Activated T-cell treated with anti-CD3 and anti-CD28 coated beads for 4 hours (primary cell): ENCODE measurements at places on chromosomes 7 and 10.

- DNase-seq: no peak
Observed at GRCh38 chr10:14056610-14057332, 274.0 kb downstream of the FRMD4A start.

GRCh38 chr10:122663516-122664130, 36.0 kb downstream of the C10orf120 start:
- DNase-seq: no peak

DNA sequence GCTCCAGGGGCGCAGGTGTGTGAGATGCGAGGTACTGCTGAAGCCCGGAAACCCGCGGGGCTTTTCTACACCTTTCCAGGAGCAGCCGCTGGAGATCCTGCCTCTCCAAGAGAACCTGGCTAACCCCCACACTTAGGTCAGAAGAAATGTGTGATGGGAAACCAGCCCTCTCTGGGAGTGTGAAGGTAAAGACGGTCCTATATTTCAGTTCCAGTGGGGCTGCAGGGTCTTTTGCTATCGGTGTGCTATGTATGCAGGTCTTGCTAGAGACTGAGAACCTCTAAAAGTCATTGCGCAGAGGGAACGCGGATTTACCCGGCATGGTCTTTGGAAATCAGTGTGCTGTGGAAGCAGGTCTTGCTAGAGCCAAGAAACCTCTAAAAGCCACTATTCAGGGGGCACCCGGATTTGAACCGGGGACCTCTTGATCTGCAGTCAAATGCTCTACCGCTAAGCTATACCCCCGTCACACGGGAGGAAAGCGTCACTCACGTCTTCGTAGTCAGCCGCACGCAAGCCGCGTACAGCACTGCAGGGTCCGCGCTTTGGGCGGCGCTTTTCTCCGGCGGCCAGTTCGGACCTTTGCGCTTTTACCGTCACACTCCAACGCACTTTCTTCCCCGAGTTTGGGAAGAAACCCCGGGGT, 46.0 kb downstream of the ZNF777 start:
- peak; percentile 51 for DNase-seq

GRCh38 chr7:36905841-36906240, 181.5 kb upstream of the AOAH start:
- DNase-seq: no peak

- DNase-seq: no peak
Observed at GRCh38 chr10:95987685-95988426, 55.5 kb upstream of the CCNJ start.

DNA sequence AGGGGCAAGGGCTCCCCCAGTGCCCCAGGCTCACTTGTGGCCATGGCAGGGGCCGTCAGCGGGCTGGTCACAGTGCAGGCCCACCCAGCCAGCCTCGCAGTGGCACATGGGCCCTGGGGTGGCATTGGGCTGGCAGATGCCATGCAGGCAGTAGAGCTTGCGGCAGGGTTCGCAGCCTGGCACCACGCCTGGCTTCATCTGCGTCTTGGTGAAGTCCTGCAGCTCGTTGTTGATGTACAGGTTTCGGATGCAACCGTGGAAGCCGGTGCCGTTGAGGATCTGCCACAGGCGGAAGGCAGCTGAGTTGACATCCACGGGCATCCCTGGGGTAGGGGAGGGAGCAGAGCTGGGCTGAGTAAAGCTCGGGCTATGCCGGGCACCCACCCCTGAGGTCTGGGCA, 170.6 kb downstream of the LCOR start:
- no peak for DNase-seq

DNA sequence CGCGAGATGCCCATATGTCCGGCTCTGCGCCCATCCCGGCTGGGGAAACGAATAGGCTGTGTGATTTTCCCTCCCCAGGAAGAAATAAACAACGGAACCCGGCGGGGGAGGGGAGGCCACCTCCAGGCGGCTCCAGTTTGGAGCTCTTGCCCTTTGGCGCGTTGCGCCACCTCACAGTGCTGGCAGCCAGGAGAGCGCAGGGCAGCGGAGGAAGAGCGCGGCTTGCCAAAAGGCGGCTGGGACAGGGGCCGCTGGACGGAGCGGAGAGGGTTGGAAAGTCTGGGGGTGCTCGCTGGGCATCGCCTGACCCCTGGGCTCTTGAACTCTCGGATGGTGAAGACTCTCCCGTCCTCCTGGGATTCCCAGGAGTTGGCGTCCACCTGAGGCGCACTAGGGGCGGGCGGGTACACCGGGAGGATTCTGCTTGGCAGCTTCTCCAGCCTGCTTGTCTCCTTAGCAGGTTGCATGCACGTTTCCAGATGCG, 5.3 kb upstream of the NEUROG3 start:
- DNase-seq: no peak

DNA sequence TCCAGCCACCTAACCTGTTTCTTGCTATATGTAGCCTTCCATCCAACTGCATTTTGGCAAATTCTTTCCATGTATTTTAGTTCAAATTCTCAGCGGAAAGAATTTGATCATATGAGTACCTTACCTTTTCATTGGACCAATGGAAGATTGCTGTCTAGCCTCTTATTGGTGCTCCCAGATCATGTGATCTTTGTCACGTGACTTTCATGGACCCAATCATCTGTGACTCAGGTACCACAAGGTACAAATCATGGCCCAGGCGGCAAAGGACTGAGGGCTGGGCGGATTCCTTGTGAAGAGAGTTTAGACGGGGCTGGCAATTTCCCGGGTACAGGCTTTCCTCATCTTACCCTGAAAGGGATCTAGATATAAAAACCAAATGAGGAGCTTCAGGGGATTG, 85.9 kb upstream of the TBX20 start:
- no peak for DNase-seq

- no peak for DNase-seq
Observed at GRCh38 chr10:69835233-69835632, 33.5 kb downstream of the COL13A1 start.

- DNase-seq: no peak
Observed at GRCh38 chr7:114931656-114932011, 9.7 kb downstream of the MDFIC start.

GRCh38 chr10:119801998-119802538, 70.6 kb downstream of the MCMBP start:
- DNase-seq: no peak

GRCh38 chr10:8238986-8239385, 184.5 kb downstream of the GATA3 start:
- DNase-seq: no peak

- no peak for DNase-seq
Observed at GRCh38 chr7:151806204-151806603, 70.7 kb downstream of the PRKAG2 start.

- no peak for DNase-seq
Observed at GRCh38 chr7:96578606-96579005, 131.0 kb downstream of the SEM1 start.

DNA sequence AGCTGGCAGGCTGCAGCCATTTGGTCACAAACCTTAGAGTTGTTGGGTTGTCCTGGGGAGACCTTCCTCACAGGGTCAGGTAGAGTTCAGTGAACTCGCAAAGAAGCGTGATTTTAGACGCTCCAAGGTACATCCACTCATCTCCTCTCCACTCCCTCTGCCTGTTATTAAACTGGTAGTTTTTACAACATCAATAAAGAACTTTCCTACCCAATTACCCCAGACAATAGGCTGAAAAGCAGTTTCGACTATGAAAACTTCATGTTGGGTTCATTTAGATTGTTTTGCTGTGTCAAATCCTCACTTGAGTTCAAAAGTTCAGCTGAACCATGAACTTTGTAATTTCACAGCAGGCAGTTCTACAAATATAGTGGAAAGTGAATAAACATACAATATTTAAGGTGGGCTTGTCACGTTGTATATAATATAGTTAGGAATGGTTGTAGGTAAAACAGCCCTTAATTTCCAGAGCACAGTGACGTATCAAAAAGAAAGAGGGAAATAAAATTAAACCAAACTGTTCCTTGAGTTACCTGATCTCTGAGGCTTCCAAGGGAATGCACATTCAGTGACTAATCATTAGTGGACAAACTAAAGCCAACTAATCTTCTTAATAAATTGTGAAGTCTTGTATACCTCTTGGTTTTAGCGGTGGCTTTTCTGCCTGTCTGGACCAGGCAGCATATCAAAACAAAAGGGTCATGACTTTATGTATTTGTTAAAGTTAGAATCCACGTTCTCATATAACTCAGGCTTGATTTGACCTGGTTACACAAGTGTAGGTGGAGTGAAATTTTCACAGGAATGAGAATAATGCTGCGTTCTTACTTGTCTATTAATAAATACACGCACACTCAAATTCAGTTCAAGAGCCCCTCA, 100.5 kb downstream of the CYP26A1 start:
- no peak for DNase-seq

GRCh38 chr7:75842836-75843446, 29.3 kb upstream of the CCL24 start:
- no peak for DNase-seq

DNA sequence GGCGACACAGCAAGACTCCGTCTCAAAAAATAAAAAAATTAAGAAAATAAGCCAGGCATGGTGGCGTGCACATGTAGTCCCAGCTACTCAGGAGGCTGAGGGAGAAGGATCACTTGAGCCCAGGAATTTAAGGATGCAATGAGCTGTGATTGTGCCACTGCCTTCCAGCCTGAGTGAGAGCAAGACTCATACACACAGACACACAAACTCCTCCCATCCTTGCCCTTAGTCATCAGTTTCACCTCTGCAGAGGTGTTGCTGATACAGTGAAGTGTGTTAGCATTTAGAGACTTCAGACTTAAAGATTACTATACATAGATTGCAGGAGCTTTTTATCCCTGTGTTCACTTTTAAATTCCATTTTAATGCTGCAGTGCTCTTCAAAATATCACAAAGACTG, 5.5 kb upstream of the H2AZ2 start:
- no peak for DNase-seq

DNA sequence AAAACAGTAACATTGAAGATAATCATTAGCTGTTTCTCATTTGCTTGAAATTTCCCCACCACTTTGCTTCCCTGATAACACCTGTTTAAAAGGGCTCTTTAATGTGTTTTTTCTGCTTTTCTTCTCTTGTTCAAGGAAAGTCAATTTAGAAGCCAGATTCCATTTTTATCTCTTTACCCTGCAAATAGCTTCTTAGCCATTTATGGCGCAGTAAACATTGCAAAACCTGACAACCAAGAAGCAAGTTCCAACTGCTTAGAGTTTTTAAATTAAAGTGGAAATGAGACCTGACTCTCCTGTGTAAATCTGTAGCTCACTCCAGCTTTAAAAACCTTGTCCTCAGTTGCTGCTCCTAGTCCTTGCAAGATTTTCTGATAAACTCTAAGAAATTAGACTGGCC, 30.1 kb downstream of the SGPL1 start:
- DNase-seq: no peak

DNA sequence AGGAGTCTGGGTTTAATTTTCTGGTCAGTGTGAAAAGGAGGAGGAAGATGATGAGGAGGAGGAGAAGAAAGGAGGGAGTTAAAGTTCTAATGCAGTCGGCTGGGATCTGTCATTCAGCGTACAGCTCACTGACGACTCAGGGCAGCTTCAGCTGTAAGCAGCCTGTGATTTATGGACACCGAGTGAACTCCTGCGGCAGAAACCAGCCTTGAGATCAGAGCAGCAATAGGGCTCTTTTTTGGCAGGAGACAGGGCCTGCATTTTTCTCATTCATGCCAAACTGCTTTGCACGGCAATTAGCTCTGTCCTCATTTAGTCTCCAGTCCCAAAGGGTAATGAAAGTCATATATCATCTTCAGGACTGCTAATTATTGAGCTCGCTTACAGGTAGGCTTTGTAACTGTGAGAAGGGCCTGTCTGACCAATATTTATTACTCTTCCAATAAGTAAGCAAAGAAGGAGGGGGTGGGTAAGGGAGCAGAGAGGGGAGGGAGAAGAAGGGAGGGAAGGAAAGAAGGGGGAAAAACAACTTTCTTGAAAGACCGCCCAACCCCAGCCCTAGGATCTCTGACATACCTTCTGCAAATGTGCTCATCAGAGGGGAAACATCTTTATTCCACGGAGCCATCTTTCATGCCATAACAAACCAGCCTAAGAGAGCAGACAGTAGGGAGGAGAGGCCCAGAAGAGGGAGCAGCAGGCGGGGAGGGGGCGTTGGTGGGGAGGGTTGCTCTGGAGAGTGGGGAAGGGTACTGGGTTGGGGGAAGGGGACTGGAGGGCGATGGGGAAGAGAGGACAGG, 48.1 kb upstream of the COMTD1 start:
- no peak for DNase-seq

- DNase-seq: no peak
Observed at GRCh38 chr7:12759151-12759550, 71.7 kb downstream of the ARL4A start.
